Stimulated activated memory B cell treated with anti-CD40 and anti-IgM and Interleukin-4, amounts not matched to agents 10 μg/mL and 1 μg/mL and 100 μg/mL, for 72 hours (primary cell): ENCODE measurements at places on chromosomes 6 and 20.

GRCh38 chr6:119830069-119830468 is 480.5 kb upstream of the MAN1A1 start:
- ATAC-seq: no peak

- no peak for ATAC-seq
Observed at GRCh38 chr20:39381595-39381994, 419.5 kb downstream of the DHX35 start.

DNA sequence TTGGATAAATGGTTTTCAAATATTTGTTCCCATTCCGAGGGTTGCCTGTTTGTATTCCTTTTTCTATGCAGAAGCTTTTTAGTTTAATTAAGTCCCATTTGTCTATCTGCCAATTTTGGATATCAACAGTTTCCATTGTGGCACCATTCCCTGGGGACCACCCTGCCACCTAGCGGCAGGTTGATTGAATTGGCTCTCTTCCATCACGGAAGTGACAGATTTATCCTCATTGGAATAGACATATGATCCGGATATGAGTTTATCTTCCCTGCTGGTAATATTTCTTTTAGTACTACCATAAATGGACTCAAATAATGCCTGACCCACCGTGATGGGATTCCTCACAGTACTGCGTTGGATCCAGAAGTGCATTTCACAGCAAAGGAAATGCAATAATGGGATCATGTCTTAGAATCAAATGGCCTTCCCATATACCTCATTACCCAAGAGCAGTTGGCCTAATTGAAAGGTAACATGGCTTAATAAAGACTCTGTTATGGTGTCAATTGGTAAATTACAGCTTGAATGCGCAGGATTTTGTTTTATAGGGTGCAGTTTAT is 327.0 kb downstream of the BMP2 start:
- ATAC-seq: no peak

DNA sequence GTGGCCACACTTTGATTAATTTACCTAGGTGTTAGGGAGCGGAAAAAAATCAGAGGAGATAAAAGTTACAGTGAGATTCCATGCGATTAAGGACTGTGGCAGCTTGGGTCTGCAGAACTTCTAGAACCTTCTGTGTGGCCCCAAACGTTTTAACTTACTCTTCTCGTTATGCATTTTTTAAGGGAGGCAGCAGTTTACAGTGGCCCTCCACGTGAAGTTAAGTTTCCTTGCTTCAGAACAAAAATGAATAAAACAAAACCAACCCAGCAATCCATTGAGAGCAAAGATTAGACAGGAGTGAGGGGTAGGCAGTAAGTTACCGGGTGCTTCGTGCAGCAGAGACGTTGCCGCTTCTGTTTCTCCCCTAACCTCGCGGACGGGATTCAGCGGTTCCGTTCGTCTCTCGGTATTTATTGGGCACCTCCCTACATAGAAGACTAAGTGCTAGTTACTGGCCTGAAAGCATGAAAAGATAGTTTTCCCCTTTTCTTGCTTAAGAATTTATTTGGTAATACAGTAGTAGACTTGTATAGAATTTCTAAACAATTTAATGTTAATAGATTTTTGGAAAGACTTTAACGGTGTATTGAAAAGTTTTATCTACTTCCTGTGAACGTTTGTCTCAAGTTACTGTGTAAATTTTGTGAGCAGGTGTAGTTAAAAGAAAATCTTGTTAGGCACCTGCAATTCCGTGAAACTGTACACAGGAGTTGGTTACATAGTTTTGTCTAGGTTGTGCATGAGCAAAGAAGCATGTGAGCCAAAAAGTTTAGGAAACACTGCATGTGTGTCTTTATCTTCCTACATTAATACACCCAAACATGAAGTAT is 1.1 kb downstream of the BAG2 start:
- no peak for ATAC-seq

DNA sequence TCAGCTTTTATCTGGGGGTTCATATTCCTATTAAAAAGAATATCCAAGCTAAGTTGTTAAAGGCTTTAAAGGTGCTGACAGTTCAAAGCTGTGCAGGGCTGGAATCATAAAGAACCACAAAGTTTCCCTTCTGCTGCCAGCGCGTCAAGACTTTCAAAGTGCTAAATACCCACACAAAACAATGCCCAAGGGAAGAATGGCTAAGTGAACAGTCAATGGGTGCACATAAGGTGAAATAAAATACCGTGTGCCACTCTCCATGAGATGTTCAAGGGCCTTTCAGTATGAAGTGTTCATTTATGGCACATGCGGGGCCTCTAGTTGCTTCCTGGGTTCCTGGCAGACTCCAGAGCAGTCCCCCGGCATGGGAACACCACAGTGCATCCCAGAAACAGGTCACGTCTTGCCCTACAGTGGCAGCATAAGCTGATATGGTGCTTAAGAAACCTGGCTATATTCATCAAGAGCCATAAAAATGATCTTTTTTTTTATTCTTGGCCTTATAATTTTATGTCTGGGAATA is 14.1 kb downstream of the TXNDC5 start:
- no peak for ATAC-seq

DNA sequence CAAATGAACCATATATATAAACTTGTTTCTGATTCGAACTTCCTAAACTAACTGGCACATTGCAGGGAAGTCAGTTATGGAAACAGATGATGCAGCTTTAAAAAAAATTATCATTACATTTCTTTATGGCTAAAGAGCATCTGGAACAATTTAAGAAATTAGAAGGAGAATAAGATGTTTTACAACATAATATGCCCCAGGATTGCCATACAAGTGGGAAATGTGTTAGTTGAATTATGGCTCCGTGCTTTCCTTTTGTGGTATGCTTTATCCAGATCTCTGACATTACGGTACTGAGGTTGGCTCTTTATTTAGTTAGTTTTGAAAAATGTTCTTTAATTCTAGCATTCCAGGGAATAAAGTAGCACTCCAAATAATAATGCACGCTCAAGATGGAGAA is 343.0 kb upstream of the ZFP64 start:
- no peak for ATAC-seq

- no peak for ATAC-seq
Observed at GRCh38 chr6:156910938-156911337, 133.8 kb downstream of the ARID1B start.

DNA sequence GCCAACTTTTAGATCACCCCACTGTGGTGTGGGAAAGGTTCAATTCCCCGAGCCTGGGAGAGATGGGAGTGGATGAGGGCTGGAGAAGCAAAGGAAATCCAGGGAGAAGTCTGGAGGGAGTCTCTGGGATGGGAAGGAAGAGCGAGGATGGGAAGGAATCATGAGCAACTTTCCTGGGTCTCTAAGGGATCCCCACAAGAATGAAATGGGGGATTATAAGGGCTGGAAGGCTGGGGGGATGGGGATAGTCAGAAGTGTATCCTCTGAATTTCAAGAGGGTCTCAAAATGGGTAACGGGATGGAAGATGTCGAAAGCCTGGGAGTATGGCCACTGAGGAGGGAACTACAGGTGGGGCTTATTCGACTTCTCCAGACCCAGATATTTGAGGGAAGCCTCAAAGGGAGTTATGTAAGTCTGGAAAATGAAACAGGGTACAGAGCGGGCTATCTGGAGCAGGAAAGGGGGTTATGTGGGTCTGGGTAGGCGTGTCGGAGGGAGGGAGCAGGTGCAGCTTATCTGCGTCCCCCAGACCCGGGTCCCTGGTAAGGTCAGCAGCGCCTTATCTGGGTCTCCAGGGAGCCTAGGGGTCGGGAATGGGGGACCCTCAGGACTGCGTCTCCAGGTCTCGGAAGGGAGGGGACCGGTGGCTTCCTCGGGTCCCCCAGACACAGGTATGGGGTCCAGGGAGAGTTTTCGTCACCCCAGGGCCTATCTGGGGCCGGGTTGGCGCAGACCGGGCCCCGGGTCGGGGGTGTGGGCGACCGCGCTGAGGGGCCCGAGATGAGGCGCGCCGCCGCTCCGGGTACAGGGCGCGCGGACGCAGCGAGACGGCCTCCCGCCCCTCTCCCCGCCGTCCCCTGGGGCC is 550 bp downstream of the PLAGL2 start:
- no peak for ATAC-seq

GRCh38 chr20:25310268-25310920 is 62.5 kb downstream of the PYGB start:
- peak; percentile 95 for ATAC-seq

DNA sequence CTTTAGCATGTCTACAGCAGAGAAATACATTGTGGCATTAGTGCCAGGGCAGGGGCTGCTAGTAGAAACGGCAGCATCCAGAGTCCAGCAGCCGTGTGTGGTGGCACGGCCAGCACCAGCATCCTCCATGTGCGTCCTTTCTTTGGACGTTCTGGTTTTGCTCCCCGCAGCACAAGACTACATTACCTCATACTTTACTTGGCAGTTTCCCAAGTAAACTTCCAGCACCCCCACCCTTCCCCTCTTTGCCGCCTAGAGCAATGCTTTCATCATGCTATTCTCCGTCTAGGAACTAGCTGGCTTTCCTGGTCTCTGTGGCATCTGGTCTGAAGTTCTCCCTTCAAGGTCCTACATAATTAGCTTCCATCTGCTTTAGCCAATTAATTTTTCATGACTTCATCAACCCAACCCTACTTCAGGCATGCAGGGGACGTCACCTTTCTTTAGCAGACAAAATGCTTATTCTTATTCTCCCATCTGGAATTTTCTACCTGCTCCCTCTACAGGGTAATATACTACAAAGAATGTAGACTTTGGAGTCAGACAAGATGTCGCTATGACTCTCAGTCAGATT is 67.6 kb downstream of the BLOC1S5 start:
- ATAC-seq: no peak

DNA sequence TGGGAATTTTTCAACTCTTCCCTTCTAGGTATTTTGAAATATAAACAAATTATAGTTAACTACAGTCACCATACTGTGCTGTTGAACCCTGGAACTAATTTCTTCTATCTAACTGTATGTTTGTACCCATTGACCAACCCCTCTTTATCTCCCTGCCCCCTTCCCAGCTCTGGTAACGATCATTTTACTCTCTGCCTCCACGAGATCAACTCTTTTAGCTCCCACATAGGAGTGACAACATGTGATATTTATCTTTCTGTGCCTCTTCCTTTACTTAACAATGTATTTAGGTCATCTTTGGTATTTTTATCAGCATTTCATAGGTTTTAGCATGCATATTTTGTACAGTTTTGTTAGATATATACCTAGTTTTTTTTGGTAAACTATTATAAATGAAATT is 45.9 kb downstream of the ASXL1 start:
- no peak for ATAC-seq

GRCh38 chr20:15842872-15843271 is 730.4 kb downstream of the KIF16B start:
- ATAC-seq: peak; percentile 76

GRCh38 chr6:36252005-36252404 is 17.9 kb upstream of the PNPLA1 start:
- ATAC-seq: no peak

DNA sequence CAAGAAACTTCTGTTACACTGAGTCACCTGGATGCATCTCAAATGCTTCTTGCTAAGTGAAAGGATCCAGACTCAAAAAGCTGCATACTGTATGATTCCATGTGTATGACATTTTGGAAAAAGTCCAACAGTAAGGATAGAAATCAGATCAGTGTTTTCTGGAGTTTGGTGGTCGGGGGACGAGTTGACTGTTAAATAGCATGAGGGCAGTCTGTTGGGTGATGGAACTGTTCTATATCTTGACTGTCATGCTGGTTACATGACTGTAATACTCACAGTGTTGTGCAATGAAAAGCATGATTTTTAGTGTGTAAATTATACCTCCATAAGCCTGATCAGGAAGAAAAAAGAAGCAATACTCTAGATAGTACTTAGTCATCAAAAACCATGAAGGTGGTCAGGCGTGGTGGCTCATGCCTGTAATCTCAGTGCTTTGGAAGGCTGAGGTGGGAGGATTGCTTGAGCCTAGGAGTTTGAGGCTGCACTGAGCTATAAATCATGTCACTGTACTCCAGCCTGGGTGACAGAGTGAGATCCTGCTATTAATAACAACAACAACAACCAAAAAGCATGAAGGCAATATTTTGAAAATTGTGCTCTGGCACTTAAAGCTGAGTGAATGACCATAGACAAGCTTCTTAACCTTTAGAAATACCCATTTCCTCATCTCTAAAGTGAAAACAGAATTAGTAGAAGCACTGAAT is 30.5 kb upstream of the SASH1 start:
- no peak for ATAC-seq

DNA sequence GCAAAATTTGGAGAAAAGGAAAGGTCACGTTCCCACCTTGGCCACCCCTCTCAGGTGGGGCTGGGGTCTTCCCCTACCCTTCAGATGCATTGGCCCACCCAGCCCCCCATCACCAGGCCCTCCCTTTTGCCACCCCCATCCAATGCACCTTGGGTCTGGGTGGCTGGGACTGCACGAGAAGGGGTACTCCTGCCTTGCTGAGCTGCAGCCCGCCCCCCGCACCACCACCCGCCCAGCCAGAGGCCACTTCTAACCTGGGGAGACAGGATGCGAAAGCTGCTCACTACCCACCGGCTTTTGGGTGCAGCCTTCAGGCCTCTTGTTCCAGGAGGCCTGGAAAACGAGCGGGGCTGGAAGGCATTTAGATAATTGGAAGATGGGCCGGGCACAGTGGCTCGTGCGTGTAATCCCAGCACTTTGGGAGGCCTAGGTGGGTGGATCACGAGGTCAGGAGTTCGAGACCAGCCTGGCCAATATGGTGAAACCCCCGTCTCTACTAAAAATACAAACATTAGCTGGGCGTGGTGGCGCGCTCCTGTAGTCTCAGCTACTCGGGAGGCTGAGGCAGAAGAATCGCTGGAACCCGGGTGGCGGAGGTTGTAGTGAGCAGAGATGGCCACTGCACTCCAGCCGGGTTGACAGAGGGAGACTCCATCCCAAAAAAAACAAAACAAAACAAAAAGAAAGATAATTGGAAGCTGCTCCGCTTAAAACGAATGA is 1.2 kb upstream of the CDC25B start:
- no peak for ATAC-seq

DNA sequence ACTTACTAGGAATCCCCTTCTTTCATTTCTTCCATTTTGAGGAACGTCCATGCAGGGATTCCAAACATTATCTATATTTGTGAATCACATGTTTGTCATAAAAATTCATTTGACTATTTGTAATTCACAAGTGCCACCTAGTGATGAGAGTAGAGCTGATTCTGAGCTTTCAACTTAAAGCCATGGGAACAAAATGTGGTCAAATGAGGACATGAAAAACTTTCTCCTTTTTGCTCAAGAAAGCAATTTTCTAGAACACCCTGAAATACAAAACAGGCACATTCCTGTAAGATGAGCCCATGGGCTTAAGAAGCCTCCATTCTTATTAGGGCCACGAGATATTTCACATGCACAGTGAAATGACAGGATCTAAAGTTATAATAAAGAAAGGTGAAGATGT is 12.3 kb downstream of the MAP3K7 start:
- no peak for ATAC-seq

DNA sequence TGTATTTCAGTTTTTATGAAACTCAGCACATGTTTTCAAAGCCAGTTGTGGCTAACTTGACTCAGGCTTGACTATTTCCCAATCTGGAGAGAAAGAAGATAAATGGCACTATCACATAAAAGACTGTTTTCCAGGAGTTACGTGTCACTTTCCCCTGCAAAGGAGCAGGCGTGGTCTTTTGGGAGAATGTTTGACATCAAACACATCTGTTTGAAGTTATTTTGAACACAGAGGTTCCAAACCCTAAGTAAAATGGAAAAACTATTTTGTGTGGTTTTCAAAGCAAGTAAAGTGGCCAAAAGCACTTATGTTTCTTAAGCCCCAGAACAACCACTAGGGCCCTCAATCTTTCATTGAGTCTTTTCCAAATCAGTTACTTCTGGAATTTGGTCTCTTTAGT is 89.7 kb downstream of the FOXF2 start:
- ATAC-seq: no peak
